ENCODE measurements at places on chromosomes 3 and 15.

GRCh38 chr3:16849229-16849628 lies 35.5 kb upstream of the PLCL2 start:
- DNase-seq = peak; percentile 4

- no peak for DNase-seq
These were observed 147.7 kb upstream of the ICE2 start for GRCh38 chr15:60626669-60627068.

- DNase-seq = peak; percentile 73
These were observed 366.8 kb upstream of the ZNF385D start for GRCh38 chr3:22117751-22118346.

DNA sequence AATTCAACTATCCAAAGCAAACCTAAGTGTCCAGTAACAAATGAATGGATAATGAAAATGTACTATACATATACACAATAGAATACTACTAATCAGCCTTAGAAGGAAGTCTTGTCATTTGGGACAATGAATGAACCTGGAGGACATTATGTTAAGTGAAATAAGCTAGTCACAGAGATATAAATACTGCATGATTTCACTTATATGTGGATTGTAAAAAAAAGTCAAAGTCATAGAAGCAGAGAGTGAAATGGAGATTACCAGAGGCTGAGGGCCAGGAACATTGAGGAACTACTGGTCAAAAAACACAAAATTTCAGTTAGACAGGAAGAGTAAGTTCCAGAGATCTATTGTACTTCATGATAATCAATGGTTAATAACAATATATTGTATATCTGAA lies 33.6 kb downstream of the MYO5A start:
- DNase-seq = no peak

DNA sequence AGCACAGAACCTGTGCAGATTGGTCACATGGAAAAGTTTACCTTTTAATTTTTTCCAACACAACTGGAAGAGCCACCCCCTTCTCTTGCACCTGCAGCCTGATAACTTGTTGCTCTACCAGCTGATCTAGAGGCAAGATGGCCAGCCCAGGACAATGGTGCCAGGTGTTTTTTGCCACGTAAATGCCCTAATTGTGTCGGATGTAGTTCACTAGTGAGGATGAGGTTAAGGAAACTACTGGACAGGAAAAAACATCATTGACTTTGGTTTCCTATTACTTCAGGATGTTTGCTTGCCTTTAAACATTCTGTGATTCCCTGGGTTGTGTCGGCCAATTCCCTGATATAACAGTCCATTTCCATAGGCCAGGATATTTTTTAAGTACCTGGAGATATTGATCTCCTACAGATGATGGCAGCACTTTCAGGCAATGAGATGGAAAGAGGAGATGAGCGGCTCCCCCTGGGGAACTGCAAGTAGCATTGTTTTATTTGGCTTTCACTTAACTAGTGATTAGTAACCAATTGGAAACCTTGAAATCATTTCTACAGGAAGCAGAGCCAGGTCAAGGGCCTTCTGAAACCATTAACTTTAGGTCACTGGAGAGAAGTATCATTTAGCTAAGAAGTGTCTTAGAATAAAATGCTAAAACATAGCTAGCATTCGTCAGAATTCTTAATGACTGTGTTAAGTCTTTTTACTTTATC lies 72.5 kb downstream of the OSBPL10 start:
- DNase-seq = no peak

GRCh38 chr3:196821806-196822355 lies 45.8 kb upstream of the SENP5 start:
- DNase-seq = no peak

DNA sequence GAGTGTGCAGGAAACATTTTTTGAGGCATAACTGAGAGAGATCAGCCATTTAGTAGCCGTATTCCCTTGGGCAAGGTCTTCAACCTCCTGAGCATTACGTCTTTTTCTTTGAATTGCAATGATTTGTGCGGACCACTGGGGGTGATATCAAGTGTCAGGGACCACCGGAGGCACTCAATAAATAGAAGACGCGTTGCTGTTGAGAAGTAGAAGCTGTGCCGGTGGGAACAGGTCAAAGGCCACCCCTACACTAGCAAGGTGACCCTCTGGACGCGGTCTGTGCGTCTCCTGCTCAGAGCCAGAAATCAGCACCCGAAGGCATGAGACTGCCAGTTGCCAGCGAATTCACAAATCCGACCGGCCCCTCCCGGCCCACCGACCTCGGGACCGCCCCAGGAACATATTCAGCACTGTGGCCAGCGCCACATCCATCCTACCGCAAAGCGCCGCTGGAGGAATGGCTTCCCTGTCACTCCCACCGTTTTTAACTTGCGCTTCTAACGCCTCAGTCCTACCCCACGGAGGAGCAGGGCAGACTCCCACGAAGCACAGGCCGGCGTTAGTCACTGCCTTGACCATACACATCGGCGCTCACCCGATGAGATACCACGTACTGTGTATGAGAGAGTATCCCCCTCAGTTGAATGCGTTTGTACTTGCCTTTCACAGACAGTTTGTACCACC lies 1.4 kb upstream of the GHSR start:
- peak; percentile 32 for DNase-seq

GRCh38 chr3:51734572-51734907 lies 27.7 kb downstream of the GRM2 start:
- DNase-seq = no peak
